ENCODE measurements at places on chromosomes 1 and 21. TPM values are rescaled to one million over a fixed set of nuclear protein-coding genes. Genes with fewer than 3 reads are reported as not detected.
A peak's percentile ranks its signal among the peaks of the same experiment; 100 is the strongest.

- DNase-seq, result no peak
These were observed 70.1 kb downstream of the MRPL39 start for GRCh38 chr21:25537174-25537573.

DNA sequence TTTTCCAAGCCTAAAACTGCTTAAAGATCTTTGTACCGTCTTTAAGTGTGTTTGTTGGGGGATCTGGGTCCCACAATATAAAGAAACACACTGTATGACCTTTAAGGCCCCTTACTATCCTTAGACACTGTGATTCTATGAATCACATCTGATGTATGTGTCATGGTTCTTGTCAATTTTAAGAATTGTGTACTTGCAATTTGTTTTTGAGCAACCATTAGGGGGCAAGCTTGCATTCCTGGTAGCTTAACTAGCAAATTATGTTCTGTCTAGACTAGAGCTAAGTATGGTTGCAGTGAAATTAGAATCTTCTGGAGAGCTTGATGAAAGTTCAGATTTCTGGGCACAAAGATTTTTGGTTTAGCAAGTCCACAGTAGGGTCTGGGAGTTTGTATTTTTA, 219.5 kb downstream of the TPR start:
- no peak for DNase-seq

The TACSTD2 gene
- 2.5 TPM for total RNA-seq

DNA sequence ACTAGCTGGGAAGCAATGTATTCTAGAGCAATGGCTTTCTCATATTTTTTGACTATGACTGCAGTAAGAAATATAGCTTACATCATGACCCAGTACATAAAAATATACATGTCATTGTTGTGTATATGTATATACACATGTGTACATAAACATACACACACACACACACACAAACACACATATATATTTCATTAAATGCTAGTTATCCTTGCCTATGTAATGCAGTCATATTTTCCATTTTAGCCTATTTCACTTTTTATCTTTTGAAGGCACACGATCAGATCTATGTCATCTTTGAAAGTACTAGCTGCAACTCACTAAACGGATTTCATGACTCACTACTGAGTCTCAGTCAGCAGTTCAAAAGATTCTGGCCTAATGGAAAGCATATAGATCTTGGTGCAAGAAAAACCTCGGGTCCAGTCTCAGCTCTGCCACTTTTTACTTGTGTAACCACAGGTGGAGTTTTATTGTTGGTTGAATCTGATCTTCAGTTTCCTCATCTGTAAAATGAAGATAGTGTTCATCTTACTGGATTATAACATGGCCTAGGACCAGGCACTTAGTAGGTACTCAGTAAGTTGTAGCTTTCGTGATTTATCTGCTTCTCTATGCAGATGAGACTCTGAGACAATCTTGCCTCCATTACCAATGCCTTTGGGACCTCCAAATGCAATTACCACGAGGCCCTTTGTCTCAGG, 325.6 kb downstream of the RRAGC start:
- DNase-seq, result no peak

DNA sequence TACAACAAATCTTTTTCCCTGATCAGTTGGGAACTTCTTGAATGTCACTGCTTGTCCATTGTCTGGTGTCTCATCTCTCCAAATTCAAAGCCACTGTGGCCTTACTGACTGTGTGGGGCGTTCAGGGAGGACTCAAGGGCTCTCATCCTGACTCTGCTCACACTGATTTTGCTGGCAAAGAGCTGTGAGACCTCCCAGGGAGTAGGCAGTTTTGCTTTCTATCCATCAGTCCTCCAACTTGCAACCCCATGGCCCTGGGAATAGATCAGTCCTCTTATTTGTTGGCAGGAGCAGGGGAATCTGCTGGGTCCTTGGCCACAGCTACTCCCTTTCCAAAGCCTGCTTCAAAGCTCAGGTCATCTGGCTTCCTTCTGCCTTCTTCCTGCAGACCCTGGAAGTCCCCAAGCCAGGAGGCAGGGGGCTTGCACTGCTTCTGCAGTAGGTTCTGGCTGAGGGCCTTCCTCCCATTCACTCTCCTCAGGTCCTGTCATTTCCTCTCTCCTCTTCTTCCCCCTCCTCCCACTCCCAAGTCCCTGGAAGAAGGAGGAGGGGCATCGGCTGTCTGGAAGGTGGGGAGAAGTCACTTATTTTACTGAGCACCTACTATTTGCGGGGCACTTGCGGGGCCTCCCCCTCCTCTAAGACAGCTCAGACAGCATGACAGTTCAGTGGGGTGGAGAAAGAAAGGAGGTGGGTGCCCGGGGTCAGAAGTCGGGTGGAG, 876 bp upstream of the NAV1 start:
- DNase-seq, result no peak

GRCh38 chr1:104592926-104593325, 843.2 kb downstream of the AMY1C start:
- DNase-seq, result no peak

- no peak for DNase-seq
These were observed 20.6 kb upstream of the PLEKHA6 start for GRCh38 chr1:204380293-204380831.

The OR2G6 gene
- total RNA-seq, result not detected

The MMP23B gene
- total RNA-seq, result 10.3 TPM

GRCh38 chr21:36080386-36080785, 10.6 kb downstream of the CBR1 start:
- DNase-seq, result no peak

DNA sequence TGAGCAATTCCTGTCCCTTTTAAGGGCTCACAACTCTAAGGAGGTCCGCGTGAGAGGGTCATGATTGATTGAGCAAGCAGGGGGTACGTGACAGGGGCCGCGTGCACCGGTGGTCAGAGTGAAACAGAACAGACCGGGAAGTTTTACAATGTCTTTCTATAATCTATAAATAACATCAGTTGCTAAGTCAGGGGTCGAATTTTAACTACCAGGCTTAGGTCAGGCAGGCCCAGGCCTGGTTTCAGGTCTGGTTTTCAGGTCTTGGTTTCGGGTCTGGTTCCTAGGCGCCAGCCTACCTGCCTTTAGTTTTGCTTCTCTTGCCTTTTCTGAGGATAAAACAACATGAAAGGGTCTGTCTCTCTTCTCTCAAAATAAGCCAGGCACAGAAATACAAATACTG, 476.0 kb upstream of the CAMK1G start:
- DNase-seq, result no peak

The CD34 gene
- total RNA-seq, result 101 TPM

The OR2L2 gene
- not detected for total RNA-seq

DNA sequence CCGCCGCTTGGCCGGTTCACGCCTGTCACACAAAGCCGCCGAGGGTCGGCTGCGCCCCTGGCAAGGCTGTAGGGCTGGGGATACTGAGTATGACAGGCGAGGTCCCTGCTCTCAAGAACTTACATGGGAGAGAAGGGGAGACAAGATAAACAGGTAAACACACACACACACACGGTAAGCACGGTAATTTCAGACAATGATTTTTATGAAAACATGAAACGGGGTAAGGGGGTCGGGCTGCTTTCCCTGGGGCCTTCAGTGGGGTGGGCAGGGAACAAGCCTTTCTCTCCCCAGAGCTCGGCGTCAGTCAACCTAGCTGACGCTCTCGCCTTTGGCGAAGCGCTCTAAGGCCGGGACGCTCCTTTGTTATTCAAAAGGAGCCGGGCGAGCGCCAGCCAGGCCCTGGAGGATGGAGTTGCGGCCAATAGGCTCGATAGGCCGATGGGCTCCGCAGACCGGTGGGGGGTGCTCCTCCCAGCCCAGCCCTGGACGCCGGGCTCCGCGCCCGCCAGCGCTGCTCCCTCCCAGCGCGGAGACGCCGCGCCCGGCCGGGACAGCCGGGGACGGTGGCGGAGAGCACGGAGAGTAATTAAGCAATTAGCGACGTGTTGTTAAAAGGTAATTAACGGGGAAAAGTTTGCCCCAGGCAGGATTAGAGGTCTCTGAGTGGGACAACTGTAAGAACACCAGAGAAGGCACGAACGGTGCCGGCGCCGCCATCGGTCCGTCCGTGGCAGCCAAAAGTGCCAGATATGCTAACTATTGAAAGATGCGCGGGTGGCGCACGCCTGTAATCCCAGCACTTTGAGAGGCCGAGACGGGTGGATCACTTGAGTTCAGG, 950 bp upstream of the INKA2 start:
- no peak for DNase-seq

- DNase-seq, result no peak
These were observed 37.6 kb upstream of the LDLRAP1 start for GRCh38 chr1:25505656-25506385.

The LCE1A gene
- not detected for total RNA-seq

DNA sequence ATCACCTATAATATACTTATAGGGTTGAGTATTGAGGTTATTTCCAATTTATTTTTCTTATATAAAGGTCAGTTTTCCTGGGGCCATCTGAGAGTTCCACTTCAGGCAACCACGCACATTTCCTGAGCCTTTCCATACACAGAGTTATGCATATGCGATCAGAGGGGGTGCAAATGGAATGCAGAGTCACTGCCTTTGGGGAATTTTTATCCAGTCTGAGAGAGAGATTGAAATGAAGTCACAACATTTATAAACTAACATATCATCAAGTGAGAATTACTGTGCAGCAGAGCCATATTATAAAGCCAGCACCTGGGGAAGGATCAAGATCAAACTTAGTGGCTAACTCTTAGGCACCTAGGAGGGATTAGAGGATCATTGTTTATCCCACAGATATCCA, 299.9 kb upstream of the PLXNA2 start:
- peak; percentile 31 for DNase-seq

DNA sequence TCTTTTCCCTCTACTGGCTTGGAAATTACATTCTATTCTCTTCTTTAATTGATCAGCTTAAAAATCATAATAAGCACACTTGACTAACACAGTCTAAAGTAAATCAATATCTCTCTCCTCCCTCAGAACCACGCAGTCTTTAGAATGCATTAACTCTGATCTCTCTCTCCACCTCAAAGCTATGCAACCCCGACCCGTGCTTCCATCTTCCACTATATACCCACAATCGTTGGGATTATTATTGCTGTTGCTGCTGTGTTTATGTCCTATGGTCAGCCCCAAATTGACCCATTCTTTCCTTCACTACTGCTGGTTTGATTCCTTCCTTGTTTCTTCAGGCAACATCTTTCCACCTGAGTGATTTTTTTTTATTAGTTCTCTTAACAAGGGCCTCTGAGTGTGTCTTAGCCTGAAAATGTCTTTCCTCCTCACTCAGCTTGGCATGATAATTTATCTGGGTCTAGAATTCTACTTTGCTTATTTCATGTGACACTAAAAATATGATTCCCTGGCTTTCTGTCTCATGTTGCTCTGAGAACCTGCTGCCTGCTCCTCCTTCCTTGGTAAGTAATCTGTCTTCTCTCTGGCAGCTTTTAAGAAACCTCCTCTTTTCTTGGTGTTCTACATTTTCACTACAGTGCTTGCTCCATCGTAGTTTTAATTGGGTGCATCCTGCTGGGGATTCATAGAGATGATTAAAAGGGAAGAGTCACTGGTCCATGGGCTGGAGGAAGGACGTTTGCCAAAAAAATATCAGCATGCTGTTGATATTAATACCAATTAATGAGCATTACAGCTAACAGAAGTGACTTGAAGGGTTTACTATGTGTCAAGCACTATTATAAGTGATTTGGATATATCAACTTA, 472.2 kb downstream of the MATN1 start:
- DNase-seq, result no peak

DNA sequence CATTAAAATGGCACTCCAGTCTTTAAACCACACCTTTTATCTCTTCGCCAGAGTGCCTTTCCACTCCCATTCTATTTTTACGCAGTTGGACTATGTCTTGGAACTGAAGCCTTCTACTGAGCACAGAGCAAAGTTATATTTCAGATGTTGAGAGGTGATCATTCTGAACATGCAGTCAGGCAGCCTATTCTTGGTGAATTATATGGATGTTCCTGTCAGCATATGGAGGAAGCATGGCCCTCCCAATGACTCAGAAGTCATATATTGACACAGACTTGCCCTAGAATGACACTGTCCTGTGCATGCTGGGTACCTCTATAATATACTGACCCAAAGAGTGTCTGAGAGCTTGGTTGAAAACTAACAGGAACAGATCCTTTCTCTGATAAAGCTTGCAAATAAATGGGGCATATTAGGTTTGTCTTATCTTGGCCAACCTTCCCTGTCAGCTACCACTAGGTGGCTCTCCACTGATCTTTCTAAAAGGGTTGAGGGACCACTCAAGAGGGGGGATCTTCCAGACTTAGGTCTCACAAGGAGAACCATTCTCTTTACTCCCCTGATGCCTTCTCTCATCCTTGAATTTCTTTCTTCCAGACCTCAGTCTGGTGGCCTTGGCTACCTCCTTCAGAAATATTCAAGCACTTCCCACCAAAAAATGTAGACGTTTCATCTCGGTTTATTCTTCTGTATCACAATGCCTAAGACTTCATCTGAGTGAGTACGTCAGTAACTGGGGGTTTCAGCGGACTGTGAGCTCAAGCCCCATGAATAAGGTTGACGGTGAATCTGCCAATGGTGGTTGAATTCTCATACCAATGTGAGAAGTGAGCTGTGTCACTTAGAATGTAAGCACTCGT, 11.8 kb upstream of the ALG14 start:
- DNase-seq, result no peak

GRCh38 chr21:46552865-46553379, 52.0 kb downstream of the S100B start:
- DNase-seq, result peak; percentile 83

The FMO1 gene
- total RNA-seq, result 0.34 TPM

DNA sequence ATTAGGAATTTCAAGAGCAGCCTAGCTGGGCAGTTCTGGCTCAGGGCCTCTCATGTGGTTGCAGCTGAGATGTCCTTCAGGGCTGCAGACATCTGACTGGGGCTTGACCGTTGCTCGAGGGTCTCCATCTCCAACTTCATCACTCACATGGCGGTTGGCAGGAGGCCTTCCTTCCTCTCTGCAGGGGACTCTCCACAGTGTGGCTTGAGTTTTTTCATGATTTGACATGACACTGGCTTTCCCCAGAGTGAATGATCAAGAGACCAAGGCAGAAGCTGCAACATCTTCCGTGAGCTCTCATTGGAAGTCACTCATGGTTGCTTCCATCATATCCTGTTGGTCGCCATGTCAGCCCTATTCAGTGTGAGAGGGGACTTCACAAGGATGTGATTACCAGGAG, 74.6 kb downstream of the RUNX3 start:
- DNase-seq, result no peak

- DNase-seq, result no peak
These were observed 75.5 kb downstream of the SIPA1L2 start for GRCh38 chr1:232554409-232554808.

- DNase-seq, result no peak
These were observed 165.1 kb upstream of the SNX7 start for GRCh38 chr1:98496256-98496995.
